Small intestine (tissue), 16 donors: ENCODE measurements at places on chromosomes 4 and X. TPM values are rescaled to one million over a fixed set of nuclear protein-coding genes. Genes with fewer than 3 reads are reported as not detected.

The ABCG2 gene
- polyA plus RNA-seq, result 37.6 TPM

The SCML1 gene
- polyA plus RNA-seq, result 8.1 TPM

The HSFX2 gene
- 0.21 TPM for polyA plus RNA-seq

The ARFIP1 gene
- 36.8 TPM for polyA plus RNA-seq

The COPS4 gene
- 34.5 TPM for polyA plus RNA-seq

The BEX2 gene
- 62.7 TPM for polyA plus RNA-seq

The SLC10A4 gene
- polyA plus RNA-seq, result not detected

The PPP1R2C gene
- not detected for polyA plus RNA-seq

The TCEAL9 gene
- 41.9 TPM for polyA plus RNA-seq

The EVC2 gene
- 1.3 TPM for polyA plus RNA-seq

The GK2 gene
- not detected for polyA plus RNA-seq

The MAGEA2B gene
- polyA plus RNA-seq, result not detected

The GUF1 gene
- 29.3 TPM for polyA plus RNA-seq

The PNMA6F gene
- polyA plus RNA-seq, result not detected

The EGF gene
- polyA plus RNA-seq, result not detected

The IL13RA1 gene
- polyA plus RNA-seq, result 37.8 TPM

The PLK4 gene
- polyA plus RNA-seq, result 8.0 TPM

The PLAC1 gene
- not detected for polyA plus RNA-seq
